Astrocyte of the hippocampus (primary cell): ENCODE measurements at places on chromosomes 2 and 18.

DNA sequence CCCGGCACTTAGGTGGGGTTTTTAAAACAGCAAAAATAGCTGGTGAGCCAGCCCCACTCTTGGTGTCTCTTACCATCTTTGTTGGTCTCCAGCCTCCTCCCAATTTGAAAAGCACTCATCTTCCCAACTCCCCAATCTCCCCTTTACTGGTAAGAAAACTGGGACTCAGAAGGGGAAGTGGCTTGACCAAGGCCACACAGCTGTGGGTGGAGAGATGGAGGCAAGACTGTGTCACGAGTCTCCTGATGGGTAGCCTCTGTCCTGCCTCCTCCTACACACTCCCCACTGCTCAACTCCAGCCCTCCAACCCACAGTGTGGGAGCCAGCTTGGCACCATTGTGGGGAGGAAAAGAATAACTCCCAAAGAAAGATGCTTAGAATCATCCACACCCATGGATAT is 140.4 kb downstream of the SMAD2 start:
- DNase-seq = no peak

- DNase-seq = no peak
These were observed 120.5 kb downstream of the PARD3B start for GRCh38 chr2:204665771-204666170.

DNA sequence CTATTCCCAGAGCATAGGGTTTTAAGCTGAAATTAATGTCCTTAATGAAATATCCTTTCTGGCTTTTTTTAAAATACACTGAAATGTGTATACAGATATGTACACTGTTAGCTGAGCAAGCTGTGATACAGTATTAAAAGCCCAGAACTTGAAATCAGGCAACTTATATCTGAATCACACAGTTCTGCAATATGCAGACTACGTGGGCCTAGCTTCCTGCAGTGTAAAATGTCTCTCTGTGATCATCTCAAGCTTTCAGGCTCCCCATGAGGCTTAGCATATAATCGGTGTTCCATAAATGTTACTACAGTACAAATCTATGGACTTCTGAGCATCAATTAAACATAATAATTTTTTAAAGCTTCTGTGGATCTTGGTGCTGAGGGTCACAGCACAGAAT is 8.2 kb downstream of the FBXO15 start:
- DNase-seq = no peak

- DNase-seq = no peak
These were observed 195.6 kb downstream of the HRH4 start for GRCh38 chr18:24656050-24656449.

GRCh38 chr2:217182926-217183325 is 323.1 kb upstream of the TNP1 start:
- DNase-seq = no peak

GRCh38 chr18:12456441-12456840 is 48.7 kb downstream of the PRELID3A start:
- no peak for DNase-seq

GRCh38 chr2:99672766-99673350 is 183.0 kb upstream of the REV1 start:
- DNase-seq = no peak

DNA sequence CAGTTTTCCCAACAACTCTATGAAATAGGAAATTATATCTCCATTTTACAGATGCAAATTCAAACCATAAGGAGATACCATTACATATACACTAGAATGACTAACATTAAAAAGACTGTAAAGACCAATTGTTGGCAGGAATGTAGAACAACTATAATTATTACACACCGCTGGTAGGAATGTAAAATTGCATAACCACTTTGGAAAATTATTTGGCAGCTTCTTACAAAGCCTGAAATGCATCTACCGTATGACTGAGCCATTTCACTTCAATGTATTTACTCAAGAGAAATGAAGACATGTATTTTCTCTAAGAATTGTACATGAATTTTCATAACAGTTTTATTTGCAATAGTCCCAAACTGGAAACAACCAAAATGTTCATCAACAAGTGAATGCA is 189.1 kb upstream of the BCL2L11 start:
- DNase-seq = no peak

DNA sequence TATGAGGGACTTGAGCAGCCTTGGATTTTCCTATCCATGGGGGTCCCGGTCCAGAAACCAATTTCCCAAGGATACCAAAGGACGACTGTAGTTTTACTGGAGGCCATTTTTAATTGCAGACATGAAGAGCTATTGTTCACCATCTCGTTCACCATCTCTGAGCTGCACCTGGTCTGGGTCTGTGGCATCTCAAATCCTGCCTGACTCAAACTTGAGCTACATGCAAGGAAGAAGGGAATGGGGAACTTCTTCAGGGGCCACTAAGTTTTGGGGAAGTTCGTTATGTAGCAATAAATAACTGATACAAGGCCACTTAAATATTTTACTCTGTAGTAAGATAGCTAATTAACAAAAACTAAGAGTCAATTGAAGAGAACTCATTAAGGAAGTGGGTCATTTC is 2.1 kb upstream of the SMCHD1 start:
- DNase-seq = no peak

GRCh38 chr18:53305461-53305860 is 919.0 kb downstream of the MBD2 start:
- DNase-seq = no peak

DNA sequence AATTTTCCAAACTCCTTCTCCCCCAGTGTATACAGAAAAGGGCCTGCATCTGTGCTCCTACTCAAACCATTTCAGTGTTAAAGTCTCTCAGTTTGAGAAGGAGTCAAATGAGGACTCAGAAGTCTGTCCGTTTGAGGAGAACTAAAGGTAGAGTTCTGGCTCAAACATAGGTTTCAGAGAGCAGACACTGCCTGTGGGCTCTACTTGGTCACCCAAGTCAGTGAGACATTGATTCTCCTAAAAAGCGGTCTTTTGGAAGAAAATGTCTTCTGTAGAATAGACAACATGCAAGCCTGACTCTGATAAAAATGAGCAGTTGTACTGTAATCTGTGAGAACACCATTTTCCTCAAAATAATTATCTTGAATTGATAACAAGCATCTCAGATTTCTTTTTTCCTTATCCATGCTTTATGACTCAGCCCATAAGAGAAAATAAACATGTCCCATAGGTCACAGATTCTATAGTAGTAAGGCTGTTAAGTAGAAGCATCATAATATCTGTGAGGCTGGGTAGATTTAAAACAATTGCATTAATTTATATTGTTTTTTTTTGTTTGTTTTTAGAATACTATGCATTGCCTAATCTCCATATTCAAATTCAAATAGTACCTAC is 82.8 kb downstream of the ASXL3 start:
- no peak for DNase-seq

DNA sequence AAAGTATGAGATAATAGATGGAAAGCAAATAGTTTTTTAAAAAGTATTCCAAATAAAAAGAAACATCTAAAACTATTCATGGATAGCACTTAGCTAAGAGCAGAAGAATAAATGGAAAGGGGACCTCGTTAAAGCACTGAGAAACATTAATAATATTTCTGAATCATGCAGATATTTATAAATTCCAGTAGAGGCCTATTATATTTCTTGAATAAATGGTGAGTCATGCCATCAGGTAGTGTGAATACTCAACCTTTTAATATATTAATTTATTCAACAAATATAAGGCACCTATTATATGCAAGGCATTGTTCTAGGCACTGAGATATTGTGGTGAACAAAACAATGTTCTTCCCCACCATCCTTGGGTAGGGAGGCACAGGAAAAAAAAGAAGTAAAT is 53.8 kb downstream of the ICA1L start:
- no peak for DNase-seq

DNA sequence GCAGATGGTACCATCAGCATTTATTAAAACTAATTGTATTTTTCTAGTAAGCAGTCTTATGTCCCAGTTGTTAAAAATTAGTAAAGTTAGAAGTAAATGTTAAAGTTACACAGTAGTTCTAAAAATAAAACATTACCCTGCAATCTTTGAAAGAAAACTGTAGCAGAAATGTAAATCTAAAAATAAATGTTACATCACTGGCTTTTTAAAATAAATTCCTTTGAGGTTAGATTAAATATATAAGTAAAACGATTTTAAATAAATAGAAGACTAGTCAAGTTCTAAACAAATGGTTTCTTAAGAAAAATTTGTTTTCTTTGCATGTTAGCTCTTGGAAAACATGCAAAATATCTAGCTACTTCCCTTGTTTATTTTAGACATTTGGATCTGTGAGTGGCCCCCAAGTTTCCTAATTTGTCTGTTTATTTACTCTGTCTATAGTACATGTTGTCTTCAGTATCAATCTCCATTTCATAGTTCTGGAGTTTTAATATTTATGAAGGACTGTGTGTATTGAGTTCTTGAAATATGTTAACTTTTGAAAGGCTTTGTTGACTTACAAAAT is 58.2 kb downstream of the GLS start:
- DNase-seq = no peak

DNA sequence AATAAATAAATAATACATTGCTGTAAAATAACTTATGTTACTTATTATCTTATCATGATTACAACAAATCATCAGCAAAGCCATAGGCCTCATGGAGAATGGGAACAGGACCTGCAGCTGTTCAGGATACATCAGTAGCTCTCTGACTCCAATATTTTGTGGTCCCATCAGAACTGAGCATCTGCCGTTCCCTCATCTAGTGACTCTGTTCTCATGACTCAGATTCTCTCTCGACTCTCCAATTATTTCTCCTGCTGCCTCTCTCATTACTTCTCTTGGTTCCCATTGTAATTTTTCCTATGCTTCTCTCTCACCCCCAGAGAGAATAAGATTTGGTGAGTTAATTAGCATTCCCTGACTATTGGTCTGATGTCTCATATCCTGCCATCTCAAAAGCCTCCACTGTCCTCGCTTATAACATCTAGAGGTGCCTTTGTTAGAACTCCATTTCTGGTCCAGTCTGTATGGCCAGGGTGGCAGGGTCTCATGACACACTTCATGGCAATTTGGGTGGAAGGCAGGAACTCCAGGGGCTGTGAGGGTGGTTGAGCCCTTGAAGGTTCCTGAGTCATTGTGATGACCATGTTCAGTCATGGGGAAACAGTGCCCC is 78.0 kb upstream of the TANC1 start:
- DNase-seq = peak; percentile 18

DNA sequence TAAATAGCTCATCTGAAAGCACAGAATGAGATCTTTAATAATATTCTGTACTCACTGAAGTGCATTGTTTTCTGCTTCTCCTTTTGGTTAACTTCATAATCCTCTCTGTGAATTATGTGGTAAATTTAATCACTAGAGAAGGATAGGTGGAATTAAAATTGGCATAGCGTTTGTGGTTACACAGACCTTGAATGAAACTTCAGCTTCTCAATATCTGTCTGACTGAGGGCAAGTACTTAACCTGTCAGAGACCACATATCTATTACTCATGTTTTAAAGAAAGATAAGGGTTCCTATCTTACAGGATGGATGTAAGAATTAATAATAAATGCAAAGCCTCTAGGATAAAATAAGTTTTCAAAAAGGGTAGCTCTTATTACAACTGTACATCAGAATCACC is 861.8 kb downstream of the TRIB2 start:
- peak; percentile 17 for DNase-seq

DNA sequence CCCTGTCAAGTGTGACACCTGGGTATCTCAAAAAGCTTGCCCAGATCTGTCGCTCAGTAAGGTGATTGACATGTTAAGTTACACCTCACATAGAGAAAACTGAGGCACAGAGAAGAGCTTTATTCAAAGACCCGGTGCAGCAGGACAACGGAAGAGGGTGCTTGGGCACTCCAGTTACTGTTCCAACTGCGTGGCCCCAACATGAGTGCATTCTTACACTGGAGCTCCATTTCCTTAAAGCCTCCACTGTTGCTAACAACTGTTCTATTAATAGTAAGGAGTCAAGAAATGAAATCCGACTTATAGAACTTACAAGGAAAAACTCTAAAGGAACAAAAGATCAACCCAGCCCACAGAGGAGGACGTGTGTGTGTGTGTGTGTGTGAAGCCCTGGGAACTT is 54.8 kb upstream of the REV1 start:
- no peak for DNase-seq
